ENCODE measurements at places on chromosomes 4 and X.
A peak's percentile ranks its signal among the peaks of the same experiment; 100 is the strongest.

DNA sequence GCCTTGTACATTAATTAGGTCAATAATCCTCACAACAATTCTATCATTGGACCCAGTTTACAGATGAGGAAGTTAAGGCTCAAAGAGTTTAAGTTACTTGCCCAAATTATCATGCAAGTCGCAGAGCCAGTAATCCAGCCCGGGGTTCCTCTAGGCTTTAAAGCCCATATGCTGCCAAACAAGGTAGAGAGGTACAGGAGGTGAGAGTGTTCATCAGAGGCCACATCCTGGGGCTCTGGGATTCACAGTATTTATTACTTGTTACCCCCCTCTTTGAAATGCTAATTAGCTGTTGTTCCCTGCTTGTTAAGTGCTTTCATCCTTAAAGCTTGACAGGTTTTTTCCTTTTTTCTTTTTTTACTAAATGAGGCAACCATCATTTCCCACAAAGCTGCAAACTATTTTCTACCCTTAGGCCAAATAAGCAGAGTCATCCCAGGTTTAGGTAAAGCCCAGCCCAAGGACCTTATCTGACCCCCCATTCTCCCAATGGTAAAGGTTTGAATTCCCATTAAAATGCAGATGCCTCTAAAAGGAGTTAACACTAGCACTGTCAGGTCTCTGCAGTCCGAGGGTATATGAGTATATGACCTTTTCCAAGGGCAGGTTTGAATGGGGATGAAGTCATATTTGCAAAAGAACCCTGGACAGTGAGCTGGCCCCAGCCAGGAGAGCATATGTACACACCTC is 150.3 kb downstream of the SOX3 start:
- DNase-seq, result no peak

GRCh38 chr4:118289794-118290193 is 63.0 kb downstream of the PRSS12 start:
- DNase-seq, result no peak

DNA sequence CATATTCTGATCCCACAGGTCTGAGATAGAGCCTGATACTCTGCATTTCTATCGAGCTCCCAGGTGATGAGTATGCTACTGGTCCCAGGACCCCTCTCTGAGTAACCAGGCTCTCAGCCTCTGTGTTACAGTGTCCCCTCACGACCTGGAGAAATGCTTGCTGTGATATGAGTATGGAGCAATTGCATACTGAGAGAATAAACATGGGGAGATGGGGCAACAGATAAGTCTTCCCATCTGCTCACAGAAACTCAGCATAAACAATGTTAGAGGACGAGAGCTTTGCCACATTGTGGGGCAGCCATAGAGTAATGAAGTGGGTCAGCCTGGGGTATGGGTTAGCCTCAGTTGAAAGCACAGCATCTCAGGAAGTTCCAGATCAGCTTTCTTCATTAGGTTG is 82.6 kb upstream of the HS3ST1 start:
- DNase-seq, result no peak

DNA sequence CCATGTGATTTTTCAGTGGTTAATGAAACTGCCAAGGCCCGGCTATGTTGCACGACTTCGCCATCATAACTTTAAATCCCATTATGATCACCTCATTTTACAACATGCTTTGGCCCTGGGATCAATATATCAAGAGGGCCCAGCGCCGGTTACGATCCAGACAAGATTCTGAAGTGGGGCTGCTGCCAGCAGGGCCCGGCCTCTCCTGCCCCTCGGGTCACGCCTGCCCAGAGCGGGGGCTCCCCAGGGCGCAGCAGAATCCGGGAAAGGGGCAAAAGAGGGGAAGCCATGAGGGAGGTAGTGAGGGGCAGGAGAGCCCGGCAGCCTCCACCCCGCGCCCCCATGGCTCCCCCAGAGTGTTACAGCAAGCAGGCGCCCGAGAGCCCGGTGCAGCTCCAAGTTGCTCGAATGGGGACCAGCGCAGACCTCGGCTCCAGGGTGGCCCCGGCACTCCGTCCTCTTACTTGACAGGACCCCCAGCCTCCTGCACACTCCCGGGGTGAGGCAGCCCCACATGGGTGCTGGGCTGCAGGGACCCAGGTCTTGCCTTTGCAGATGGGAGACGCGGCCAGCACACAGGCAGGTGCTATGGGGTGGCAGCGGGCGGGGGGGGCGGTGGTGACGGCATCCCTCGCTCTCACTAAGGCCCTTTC is 129.8 kb upstream of the NKX1-1 start:
- DNase-seq, result no peak

- DNase-seq, result no peak
Observed at GRCh38 chr4:10732235-10732913, 47.8 kb upstream of the CLNK start.

- peak; percentile 34 for DNase-seq
Observed at GRCh38 chr4:140743194-140743931, 12.8 kb downstream of the TBC1D9 start.

- DNase-seq, result no peak
Observed at GRCh38 chr4:184420402-184420801, 53.9 kb downstream of the IRF2 start.

- no peak for DNase-seq
Observed at GRCh38 chrX:33194876-33195433, 16.4 kb downstream of the DMD start.

DNA sequence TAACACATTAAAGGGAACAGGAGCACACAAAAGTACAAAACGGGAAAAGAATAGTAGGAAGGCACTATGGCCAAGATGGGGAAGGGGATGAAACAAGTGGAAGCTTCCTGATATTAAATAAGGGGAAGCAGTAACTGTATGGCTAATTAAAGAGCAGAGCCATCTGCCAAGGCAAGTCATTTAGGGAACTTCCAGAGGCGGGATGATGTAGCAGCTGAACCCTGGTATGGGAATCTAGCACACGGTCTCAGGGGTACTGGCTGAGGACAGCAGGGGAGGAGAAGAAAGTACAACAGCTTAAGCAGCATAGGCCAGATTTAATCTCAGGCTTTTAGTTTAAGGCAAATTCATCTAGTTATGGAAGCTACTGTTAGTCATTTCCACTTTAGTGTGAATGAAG is 59.1 kb downstream of the IGFBP7 start:
- DNase-seq, result no peak

DNA sequence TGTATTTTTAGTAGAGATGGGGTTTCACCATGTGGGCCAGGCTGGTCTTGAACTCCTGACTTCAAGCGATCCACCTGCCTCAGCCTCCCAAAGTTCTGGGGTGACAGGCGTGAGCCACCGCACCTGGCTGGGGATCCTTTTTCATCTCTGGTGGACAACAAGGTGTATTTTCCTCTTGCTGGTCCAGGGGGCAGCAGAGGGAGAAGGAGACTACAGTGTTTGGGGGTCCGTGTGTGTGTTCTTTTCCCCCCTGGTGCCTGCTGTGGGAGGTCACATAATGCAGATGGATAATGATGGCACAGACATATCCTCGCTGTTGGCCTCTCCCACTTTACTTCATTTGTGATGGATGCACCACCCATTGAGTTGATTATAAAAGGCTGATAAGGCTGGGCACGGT is 39.0 kb upstream of the CD99 start:
- no peak for DNase-seq

DNA sequence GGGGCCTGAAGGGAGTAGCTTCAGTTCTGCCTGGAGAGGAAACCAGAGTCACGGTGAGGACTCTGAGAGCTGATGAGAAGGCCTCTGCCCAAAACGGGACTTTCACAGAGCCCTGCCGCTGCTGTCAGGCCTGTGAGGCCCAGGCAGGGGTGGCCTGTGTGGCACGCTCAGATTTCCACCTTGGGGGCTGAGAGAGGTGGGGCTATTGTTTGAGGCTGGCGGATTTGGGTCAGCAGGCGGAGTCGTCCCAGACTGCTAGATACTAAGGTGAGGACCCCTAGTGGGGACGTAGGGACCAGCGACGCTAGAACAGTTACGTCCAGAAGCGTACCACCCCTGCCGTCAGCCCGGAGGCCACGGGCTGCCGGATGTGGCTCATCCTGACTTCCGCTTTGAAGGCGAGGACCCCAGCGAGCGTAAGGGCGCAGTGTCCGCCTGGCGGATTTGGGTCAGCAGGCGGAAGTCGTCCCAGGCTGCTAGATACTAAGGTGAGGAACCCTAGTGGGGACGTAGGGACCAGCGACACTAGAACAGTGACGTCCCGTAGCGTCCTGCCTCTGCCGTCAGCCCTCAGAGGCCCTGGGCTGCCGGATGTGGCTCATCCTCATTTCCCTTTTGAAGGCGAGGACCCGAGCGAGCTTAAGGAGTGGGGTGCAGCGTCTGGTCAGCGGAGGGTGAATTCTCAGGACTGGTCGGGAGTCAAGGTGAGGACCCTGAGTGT is at the start of gene MAGEB1:
Gene MAGEB1, plus strand, starts transcription at position 378 of the 721 bp plus-strand sequence. CDS start 3,348 bp downstream, outside the sequence.
- DNase-seq, result no peak

GRCh38 chr4:136750897-136751296 is 781.4 kb downstream of the PCDH18 start:
- no peak for DNase-seq

- no peak for DNase-seq
Observed at GRCh38 chrX:48616576-48616975, 19.3 kb downstream of the WDR13 start.

- no peak for DNase-seq
Observed at GRCh38 chrX:36908801-36909675, 99.1 kb upstream of the FAM47C start.

Data from transverse colon (tissue), 4 donors.